Pancreas (tissue), 10 donors: ENCODE measurements at places on chromosomes 5 and 9. TPM values are rescaled to one million over a fixed set of nuclear protein-coding genes. Genes with fewer than 3 reads are reported as not detected.

DNA sequence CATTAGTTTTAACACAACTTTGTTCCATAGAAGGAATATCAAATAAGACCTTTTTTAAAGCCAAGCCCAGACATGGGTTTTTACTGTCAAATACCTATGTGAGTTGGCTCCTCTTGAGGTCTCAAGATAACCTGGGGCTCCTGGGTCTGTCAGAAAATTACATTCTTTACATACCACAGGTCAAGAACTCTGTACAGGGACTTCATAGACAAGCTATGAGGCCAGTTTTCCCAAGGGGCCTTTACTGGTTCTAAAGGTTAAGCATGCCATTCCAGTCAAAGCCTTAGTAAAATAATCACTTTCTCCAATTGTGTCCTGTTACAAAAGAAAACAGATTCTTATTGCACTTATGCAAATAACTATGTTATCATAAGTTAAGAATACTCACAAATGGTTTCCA is 15.5 kb upstream of the SMC2 start:
- H3K4me1 ChIP-seq: peaks cover 18% of the 10 kb centered on the region
- no peaks in the 10 kb centered on the region for H3K36me3 ChIP-seq
- H3K4me3 ChIP-seq: no peak overlapping the region
- no peak overlapping the region for H3K27ac ChIP-seq

DNA sequence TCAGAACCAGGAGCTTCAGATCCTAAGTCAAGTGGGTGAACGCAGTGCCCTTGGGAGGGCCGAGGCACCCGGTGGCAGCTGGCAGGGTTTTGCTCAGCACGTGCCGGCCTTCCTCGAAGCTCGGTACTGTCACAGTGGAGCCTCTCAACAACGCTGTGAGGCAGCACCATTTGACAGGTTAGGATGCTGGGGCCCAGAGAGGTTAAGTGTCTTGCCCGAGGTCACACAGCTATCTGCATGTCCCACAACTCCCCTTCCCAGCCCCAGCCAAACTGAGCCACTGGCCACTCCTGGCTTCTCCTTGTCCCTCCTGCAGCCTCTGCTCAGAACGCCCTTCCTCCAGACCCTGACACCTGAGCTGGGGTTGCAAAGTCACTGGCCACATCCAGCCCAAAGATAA is 43.7 kb upstream of the RPL26L1 start:
- no peak overlapping the region for H3K4me3 ChIP-seq
- no peaks in the 10 kb centered on the region for H3K4me1 ChIP-seq
- H3K27ac ChIP-seq: no peak overlapping the region
- no peaks in the 10 kb centered on the region for H3K36me3 ChIP-seq
- no peaks in the 10 kb centered on the region for H3K27me3 ChIP-seq

GRCh38 chr9:98121058-98121457 is 2.0 kb upstream of the TRIM14 start:
- no peak overlapping the region for H3K27ac ChIP-seq
- no peaks in the 10 kb centered on the region for H3K36me3 ChIP-seq
- no peak overlapping the region for H3K4me3 ChIP-seq
- DNase-seq: no peak
- no peaks in the 10 kb centered on the region for H3K4me1 ChIP-seq

DELE1 gene
- 33.7 TPM for total RNA-seq

SGTB gene
- 1.9 TPM for total RNA-seq

FPGS gene
- total RNA-seq: 29.6 TPM

DNA sequence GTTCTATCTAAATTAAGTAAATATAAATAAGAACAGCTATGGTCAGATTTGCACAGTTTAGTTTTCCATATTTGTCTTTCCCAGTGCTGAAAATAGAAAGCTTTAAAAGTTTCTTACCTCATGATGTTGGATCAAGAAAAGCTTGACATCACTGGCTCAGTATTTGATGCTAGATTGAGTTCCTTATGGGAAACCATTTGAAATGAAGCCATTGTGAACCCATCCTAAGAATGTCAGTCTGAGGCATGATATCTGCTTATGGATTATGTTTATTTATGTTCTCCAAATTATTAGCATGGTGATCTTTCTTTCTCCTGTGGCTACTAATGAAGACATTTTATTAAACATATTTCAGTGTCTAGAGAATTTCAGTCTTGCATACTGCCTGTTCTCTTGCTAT is 143.0 kb downstream of the ADAMTSL1 start:
- no peak overlapping the region for H3K27ac ChIP-seq
- H3K4me1 ChIP-seq: no peaks in the 10 kb centered on the region
- no peaks in the 10 kb centered on the region for H3K36me3 ChIP-seq
- no peaks in the 10 kb centered on the region for H3K27me3 ChIP-seq
- no peak for DNase-seq

DNA sequence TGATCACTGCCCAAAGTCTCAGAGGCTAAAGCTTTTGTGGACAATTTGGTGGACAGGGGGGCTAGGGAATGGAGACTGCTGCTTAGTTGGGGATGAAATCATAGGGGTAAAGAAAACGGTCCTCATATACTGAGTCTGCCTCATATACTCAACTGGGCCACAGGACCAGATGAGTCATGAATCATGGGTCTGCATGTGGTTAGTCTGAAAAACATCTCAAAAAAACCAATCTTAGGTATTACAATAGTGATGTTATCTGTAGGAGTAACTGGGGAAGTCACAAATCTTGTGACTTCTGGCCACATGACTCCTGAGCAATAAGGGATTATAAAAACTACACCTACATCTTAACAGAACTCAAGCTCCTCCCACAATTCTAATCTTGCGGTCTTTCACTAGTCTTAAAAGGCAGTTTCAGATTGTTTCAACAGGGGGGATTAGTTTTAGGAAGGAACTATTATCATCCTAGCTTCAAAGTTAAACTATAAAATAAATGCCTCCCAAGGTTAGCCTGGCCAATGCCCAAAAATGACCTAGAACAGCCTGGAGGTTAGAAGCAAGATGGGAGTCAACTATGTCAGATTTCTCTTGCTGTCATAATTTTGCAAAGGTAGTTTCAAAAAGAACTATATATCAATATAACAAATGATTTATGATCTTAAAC is 17.5 kb downstream of the TMEM161B start:
- no peaks in the 10 kb centered on the region for H3K4me1 ChIP-seq
- H3K27me3 ChIP-seq: no peaks in the 10 kb centered on the region
- no peak overlapping the region for H3K4me3 ChIP-seq
- no peaks in the 10 kb centered on the region for H3K36me3 ChIP-seq
- no peak overlapping the region for H3K27ac ChIP-seq

DNA sequence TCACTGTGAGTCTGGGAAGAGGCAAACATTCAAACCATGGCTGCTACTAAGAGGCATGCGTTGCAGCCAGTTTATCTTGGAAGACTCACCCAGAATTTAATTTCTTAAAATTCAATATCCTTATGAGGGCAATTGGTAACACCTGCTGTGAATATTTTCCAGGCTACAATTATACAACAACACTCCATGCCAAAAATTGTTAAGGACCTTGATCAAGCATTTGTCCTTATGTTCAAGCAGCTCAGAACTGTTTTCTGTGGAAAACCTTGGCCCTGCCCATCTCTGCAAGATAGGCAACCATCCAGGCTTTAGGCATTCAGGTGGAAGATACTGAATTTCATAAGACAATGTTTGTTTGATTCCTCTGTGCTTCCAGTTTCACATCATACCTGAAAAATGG is 327.8 kb downstream of the FBXL7 start:
- no peaks in the 10 kb centered on the region for H3K36me3 ChIP-seq
- no peak overlapping the region for H3K4me3 ChIP-seq
- no peak for DNase-seq
- no peaks in the 10 kb centered on the region for H3K4me1 ChIP-seq
- H3K27ac ChIP-seq: no peak overlapping the region

- no peaks in the 10 kb centered on the region for H3K4me1 ChIP-seq
- no peak for DNase-seq
- no peaks in the 10 kb centered on the region for H3K27me3 ChIP-seq
- no peaks in the 10 kb centered on the region for H3K36me3 ChIP-seq
- no peak overlapping the region for H3K27ac ChIP-seq
Observed at GRCh38 chr9:88808019-88808656, 183.1 kb upstream of the S1PR3 start.

DNA sequence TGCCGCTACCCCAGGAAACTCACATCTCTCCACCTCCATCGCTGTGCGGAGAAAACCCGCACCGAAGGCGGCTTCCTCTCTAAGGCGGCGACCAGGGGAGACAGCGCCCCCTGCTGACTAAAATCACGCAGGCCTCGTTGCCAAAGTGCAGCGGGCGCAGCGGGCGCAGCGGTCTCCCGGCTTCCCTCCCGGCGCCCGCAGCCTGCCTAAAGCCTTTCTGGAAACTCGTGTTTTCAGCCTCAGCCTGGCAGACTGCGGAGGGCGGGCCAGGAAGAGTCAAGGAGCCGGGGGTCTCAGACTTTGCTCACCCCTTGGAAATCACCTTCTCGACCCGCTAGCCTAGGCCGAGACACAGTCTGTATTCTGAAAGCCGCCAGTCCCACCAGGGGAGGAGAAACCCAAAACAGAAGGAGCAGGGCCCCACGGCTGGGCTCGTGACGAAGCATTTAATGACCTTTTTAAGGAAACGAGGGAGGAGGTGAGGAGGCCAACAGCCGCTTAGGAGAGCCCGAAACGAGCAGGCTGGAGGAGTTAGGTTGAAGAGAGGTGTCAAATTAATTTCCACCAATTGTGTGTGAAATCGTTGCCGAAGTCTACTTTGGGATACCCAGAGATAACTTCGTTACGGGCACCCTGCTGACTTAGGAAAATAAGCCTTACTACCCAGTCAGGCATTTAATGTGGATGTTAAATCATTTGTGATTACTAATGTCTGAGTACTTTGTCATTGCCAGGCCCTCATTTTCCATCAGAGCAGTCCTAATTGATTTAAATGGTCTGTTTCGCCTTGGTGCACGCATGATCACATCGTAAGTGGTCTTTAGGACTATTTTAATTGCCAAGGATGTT is 7.3 kb upstream of the FOXB2 start:
- H3K4me1 ChIP-seq: no peaks in the 10 kb centered on the region
- peaks cover 16% of the 10 kb centered on the region for H3K27me3 ChIP-seq
- DNase-seq: peak; percentile 86
- H3K27ac ChIP-seq: no peak overlapping the region
- no peak overlapping the region for H3K4me3 ChIP-seq
- no peaks in the 10 kb centered on the region for H3K36me3 ChIP-seq

- no peak overlapping the region for H3K27ac ChIP-seq
- no peaks in the 10 kb centered on the region for H3K36me3 ChIP-seq
- no peaks in the 10 kb centered on the region for H3K4me1 ChIP-seq
- no peak overlapping the region for H3K4me3 ChIP-seq
- no peaks in the 10 kb centered on the region for H3K27me3 ChIP-seq
Observed at GRCh38 chr5:110159202-110159601, 469.5 kb downstream of the MAN2A1 start.

DNA sequence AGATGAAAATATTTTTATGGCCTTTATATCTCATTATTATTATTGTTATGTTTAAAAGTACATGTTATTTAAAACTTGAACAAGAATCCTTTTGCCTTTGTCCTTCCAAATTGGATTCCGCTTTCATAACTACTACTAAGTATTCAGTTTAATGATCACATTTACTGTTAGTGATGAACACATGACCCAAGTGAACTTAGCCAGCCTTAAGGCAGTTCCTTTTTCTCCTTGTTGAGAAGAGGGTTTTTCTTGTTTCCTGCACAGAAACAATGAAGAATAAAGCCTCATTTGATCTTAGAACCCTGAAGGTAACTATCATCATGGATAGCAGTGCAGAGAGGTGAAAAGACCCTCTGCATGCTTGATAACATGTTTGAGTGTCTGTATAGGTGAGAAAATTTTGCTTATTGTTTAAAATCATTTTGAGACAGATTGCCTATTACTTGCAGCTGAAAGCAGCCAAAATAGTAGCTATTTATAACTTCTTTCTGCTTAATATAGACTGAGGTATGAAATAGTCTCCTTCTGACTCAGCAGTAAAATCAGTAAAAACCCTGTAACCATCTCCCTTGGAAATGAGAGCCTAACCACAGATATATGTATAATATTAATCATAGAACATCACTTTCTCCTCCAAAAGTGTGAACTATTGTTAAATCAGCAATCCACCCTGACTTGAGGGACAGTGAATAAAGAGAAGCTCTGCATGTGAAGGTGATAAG is 266.2 kb downstream of the SPATA31D1 start:
- no peak for DNase-seq
- no peaks in the 10 kb centered on the region for H3K4me1 ChIP-seq
- H3K4me3 ChIP-seq: no peak overlapping the region
- no peak overlapping the region for H3K27ac ChIP-seq
- no peaks in the 10 kb centered on the region for H3K27me3 ChIP-seq

GRCh38 chr9:123251324-123251723 is 17.1 kb downstream of the STRBP start:
- no peak for DNase-seq
- H3K27me3 ChIP-seq: no peaks in the 10 kb centered on the region
- no peak overlapping the region for H3K27ac ChIP-seq
- H3K4me3 ChIP-seq: no peak overlapping the region

GRCh38 chr5:177090813-177091212 is 4.1 kb downstream of the FGFR4 start:
- no peaks in the 10 kb centered on the region for H3K4me1 ChIP-seq
- no peak overlapping the region for H3K27ac ChIP-seq
- H3K4me3 ChIP-seq: no peak overlapping the region
- H3K27me3 ChIP-seq: no peaks in the 10 kb centered on the region
- H3K36me3 ChIP-seq: peaks cover 20% of the 10 kb centered on the region

DNA sequence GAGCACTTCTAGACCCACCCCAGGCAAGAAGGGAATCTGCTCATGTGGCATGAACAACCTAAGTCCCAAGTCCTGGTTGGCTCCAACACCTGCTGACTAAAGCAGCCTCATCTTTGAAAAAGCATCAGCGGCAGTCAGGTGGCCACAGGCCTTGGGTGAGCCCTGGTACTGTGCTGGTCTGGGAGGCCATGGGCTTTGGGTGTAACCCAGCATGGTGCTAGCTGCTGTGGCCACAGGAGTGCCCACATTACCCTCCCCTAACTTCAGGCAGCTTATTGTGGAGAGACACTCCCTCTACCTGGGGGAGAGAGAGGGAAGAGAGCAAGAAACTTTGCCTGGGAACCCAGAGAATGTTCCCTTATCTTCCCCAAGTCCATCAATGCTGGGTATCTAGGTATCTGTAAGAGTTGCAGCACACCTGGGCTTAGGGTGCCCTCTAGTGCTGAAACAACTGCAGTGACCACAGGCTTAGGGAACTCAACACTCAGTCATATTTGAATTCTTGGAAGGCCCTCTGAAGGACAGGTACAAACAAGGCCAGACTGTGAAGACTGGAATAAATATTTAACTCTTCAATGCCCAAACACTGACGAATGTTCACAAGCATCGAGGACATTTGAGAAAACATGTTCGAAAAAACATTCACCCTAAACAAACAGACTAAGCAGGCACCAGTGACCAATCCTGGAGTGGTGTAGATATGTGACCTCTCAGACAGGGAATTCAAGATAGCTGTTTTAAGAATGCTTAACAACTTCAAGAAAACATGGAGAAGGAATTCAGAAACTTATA is 69.9 kb upstream of the OR2K2 start:
- H3K4me1 ChIP-seq: no peaks in the 10 kb centered on the region
- H3K27ac ChIP-seq: no peak overlapping the region
- no peaks in the 10 kb centered on the region for H3K27me3 ChIP-seq
- H3K36me3 ChIP-seq: peaks cover 11% of the 10 kb centered on the region
- H3K4me3 ChIP-seq: no peak overlapping the region
